ENCODE measurements at places on chromosomes 13 and 19. TPM values are rescaled to one million over a fixed set of nuclear protein-coding genes. Genes with fewer than 3 reads are reported as not detected.

Gene PLIN5
- not detected for total RNA-seq

Gene SIGLEC9
- not detected for total RNA-seq

Gene DAND5
- not detected for total RNA-seq

Gene EPS8L1
- 6.8 TPM for total RNA-seq

Measured in A549 treated with ZK216348 at 1 μM for 4 hours (cell line).